ENCODE measurements at places on chromosomes 1 and 21.

- DNase-seq = no peak
These were observed 5.3 kb upstream of the TFF2 start for GRCh38 chr21:42356046-42356445.

- DNase-seq = no peak
These were observed 2.0 kb downstream of the ARHGEF16 start for GRCh38 chr1:3456449-3456963.

- no peak for DNase-seq
These were observed 801 bp downstream of the EPRS1 start for GRCh38 chr1:220045356-220046051.

- no peak for DNase-seq
These were observed 62.3 kb upstream of the AKT3 start for GRCh38 chr1:243912347-243912746.

- no peak for DNase-seq
These were observed 15.3 kb upstream of the EXOSC10 start for GRCh38 chr1:11114966-11115365.

GRCh38 chr1:45687754-45688740 lies at the start of gene TMEM69:
Gene TMEM69, plus strand, starts transcription at chr1:45688181. Its CDS starts 2,888 bp downstream, at chr1:45691069.
- DNase-seq = peak; percentile 64

GRCh38 chr1:218674280-218674773 lies 329.2 kb downstream of the TGFB2 start:
- no peak for DNase-seq

DNA sequence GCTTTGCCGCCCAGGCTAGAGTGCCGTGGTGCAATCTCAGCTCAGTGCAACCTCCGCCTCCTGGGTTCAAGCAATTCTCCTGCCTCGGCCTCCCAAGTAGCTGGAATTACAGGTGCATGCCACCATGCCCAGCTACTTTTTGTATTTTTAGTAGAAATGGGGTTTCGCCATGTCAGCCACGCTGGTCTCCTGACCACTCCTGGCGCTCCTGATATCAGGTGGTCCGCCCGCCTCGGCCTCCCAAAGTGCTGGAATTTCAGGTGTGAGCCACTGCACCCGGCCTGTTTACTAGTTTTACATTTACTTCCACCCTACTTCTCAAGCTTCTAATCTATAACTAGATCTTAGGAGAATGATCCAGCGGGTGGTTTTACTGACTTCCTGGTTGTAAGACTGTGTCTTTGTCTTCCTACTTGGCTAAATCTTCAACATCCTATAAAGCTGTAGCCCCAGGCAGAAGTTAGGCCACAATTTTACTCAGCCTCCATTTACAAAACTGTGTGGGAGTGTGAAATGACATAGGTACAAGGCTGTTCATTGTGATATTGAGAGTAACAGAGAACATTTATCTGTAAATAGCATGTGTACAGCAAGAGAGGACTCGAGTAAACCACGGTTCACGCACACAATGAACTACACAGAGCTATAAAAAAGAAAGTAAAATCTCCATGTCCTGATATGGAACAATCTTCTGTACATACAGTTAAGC lies 9.6 kb upstream of the POU2F1 start:
- no peak for DNase-seq

DNA sequence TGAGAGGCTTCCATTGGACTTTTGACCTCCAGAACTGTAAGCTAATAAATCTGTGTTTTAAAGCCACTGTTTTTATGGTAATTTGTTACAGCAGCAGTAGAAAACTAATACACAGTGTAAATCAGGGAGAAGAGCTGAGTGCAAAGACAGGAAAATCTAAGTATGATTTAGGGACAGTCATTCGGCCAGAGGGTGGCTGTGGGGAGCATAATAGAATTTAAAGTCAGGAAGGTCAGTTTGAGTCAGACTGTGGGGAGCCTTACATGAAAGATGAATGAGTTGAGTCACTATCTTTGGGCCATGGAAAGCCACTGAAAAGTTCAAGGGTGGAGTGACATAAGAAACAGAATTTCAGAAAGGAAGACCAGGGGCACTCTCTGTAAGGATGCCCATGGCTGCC lies 52.4 kb upstream of the SSX2IP start:
- no peak for DNase-seq

DNA sequence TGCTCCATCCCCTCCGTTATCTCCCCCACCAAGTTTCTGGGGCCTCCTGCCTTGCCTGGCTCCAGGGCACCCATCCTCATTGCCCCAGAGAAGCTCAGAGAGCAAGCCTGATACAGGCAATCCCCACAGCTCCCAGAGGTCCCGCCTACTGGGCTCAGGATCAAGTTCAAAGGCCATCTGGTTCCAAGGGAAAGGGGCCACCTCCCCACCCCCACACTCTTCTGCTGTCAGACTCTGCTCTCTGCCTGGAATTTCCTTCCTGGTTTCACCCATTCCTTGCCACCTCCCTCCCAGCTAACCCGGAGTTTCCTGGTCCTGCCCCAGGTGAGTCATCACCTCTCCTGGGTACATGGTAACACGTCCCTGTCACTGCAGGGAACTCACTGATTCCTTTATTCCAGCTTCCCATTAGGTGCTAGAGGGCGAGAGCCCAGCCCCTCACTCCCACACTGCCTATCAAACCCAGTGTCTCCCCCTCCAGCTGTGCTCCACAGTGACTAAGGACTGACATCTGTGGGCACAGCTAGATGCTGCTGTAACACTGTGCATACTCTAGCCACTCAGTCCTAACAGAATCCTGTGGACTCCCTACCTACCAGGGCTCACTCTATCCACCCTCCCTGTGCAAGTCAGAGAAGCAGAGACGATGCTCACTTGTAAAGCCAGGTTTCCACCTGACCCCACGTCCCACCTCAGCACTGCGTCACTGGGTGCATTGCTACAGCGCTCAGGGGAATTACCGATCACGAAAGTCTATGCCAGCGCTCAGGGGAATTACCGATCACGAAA lies 21.8 kb downstream of the RSPH1 start:
- no peak for DNase-seq

DNA sequence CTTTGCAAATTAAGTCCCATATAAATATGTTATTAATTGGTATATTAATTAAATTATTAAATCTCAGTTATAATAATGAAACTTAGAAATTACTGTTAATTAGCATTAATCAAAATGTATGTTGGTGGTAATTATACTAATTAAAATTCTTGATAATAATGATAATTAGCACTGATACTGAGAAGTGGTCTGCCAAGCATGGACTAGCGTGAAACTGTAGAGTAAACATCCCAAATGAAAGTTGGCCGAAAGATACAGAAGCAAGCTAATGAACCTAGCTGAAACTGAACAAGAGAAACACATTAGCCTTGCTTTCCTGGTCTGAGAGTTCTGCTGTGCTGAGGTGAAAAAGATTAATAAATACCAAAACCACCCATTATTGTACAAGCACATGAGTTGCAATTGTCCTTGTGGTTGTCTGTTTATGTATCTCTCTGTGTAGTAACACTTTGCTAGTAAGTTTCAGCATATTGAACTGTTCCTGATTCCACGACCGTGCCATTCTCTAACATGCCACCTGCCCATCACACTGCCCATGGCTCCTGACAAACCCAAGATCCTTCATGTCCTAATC lies 341.8 kb downstream of the PLPP3 start:
- no peak for DNase-seq

- no peak for DNase-seq
These were observed 39.4 kb upstream of the VTCN1 start for GRCh38 chr1:117250061-117250606.

DNA sequence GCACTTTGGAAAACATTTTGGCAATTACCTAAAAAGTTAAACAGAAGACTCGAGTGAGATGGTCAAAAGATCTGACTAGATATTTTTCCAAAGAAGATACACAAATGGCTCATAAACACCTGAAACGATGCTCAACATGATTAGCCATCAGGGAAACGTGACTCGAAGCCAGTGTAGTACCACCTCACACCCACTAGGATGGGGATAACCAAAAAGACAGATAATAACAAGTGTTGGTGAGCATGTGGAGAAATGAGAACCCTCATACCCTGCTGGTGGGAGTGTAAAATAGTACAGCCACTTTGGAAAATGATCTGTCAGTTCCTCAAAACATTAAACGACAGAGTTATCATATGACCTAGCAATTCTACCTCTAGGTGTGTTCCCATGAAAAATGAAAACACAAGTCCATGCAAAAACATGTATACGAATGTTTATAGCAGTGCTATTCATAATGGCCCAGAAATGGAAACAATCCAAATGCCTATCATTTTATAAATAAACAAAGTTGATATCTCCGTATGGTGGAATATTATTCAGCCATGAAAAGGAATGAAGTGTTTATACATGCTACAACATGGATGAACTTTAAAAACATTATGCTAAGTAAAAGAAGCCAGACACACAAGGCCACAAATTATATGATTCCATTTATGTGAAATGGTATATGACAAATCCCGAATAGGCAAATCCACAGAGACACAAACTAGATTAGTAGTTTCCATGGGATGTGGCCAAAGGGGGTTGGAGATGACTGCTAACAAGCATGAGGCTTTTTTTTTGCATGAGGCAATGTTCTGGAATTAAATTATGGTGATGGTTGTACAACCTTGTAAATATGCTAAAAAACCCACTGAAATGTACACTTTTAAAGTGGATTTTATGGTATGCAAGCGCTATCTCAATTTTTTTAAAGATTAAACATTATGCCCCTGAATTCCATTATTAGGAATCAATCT lies 625.3 kb downstream of the KIF26B start:
- no peak for DNase-seq

- DNase-seq = no peak
These were observed 142.1 kb upstream of the IVNS1ABP start for GRCh38 chr1:185459141-185459540.

DNA sequence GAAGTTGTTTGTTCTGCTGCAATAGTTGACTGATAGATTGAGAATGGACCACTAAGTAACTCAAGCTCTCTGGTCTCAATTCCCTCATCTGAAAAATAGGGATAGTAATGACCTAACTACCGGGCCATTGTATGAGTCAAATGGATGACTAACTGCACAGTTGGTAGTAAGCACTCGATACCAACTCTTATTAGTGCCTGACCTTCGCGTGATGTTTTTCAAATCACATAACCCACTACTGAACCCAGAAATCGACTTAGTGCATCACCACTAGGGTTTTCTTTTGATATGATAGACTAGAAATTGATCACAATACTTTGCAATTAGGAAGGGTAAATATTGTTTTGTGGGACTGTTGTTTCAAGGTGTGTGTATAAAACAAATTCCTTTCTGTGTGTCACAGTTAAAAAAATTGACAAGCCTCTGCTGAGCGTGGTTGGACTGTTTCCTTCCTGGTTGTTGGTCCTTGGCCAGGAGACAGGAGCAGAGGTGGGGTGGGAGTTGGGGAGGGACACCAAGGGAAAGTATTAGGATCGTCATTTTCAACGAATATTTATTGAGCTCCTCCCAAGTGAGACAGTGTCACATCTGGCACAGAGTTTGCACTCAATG lies 54.0 kb upstream of the LRP8 start:
- DNase-seq = no peak

DNA sequence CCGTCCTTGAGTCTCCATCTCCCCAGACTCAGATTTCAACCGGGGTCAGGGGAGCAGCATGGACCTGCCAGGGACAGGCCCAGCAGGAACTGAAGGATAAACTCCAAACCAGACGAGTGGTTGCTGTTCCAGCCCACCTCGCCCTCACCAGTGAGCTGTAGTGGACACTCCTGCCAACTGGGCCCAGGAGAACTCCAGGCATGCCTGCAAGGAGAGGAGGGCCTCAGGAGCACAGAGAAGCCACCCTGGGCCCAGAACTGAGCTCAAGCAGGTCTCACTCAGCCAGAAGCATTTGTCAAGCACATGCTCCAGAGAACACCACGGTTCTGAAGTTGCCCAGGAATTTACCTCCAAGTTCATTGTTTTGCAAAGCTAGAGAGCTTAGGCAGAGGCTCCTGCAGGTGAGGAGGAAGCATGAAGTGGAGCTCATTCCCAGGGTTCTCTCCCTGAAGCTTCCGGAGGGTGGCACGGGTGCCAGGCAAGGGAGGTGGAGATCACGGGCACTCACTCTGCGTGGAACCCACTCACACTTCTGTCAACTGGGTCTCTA lies 61.0 kb downstream of the MATN1 start:
- DNase-seq = no peak

GRCh38 chr1:1151306-1151705 lies 22.4 kb upstream of the TTLL10 start:
- DNase-seq = no peak

- DNase-seq = no peak
These were observed 68.7 kb upstream of the ADGRL2 start for GRCh38 chr1:81731989-81732388.

GRCh38 chr1:31181515-31182343 lies 58.0 kb downstream of the NKAIN1 start:
- DNase-seq = no peak

GRCh38 chr1:170155055-170155454 lies 9.3 kb downstream of the NTMT2 start:
- no peak for DNase-seq

DNA sequence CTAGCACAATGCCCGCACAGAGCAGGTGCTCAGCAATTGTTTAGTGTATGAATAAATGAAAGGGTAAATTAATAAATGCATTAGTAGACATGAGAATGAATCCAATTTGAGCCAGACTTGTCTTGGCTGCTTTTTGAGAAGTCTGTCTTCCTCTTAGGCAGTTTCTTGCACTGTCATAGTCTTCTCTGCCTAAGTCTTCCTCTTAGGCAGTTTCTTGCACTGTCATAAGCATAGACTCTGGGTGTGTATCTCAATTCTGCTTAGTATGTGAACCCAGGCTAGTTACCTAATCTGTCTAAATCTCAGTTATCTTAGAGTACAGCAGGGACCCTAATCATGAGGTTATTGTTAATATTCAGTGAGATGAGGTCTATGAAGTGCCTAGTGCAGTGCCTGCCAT lies 27.2 kb downstream of the NHLH2 start:
- no peak for DNase-seq

- no peak for DNase-seq
These were observed 181.2 kb upstream of the RAB4A start for GRCh38 chr1:229089586-229090208.

DNA sequence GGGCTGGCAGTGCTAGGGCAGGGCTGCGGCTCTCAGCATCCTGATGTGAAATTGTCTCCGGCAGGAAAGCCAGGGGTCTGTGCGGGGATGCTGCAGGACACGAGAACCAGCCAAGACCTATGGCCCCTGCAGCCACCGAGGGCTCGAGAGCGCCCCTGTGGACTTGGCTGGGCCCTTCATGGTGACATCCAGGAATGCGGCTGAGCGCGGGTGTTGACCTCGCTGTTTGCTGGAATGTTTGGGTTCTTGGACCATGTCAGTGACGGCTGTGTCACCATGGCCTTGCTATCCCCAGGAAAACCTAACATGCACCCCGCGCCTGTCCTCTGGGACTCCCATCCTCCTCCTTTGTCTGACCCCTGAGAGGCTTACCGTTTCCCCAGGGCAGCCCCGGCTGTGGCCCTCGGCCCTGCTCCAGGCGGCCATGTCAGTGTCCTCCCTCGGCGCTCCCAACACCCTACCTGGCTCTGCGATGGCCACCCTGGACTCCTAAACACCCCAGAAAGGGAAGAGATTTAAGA lies 14.3 kb upstream of the C1orf174 start:
- no peak for DNase-seq

- no peak for DNase-seq
These were observed 73.3 kb downstream of the MRPL37 start for GRCh38 chr1:54273092-54273794.

All from amniotic stem cell (primary cell).